CD4-positive, alpha-beta T cell (primary cell): ENCODE measurements at places on chromosomes 13 and 19. TPM values are rescaled to one million over a fixed set of nuclear protein-coding genes. Genes with fewer than 3 reads are reported as not detected.

The ZNF560 gene
- total RNA-seq = not detected

The SHANK1 gene
- total RNA-seq = not detected

The TMEM161A gene
- total RNA-seq = 10.9 TPM

The ING1 gene
- 16.2 TPM for total RNA-seq

The IGFL1 gene
- not detected for total RNA-seq

The ZNF541 gene
- total RNA-seq = 0.81 TPM

The NRTN gene
- 1.6 TPM for total RNA-seq

The CERS1 gene
- not detected for total RNA-seq
